ENCODE measurements at places on chromosomes 4 and X.

DNA sequence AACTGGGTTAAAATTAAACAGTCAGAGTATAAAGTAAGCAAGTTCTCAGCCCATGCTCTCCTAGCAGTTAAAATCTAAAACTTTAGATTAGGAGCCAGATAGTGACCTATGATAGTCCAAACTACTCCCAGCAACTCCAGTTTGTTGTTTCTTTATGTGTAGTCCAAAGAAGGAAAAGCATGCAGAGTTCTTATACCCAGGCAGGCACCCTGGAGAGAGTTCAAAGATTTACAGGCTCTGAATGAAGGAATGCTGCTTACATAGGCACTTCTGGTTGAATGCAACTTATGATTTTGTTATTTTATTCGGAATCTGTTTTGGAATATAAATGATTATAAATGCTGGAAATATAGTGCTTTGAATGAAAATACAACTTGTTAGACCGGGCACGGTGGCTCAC is 67.2 kb downstream of the GPAT3 start:
- no peak for DNase-seq

GRCh38 chr4:80183250-80184052 is 13.9 kb upstream of the PRDM8 start:
- DNase-seq = peak; percentile 28

DNA sequence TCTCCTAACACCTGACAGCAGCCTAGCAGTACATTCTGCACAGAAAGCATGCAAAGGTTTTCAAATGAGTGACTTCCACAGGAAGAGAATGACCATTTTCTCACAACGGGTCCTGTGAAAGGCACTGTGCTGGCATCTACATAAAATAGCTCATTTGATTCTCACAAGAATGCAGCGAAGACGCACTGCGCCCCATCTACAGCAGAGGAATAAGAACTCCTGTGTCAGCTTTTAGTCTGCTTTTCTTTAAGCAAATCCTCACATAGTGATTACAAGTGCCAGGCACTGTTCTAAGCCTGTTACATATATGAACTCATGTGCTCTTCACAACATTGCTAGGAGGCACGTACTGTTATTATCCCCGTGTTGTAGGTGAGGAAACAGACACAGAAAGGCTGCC is 62.5 kb downstream of the AFAP1 start:
- DNase-seq = no peak

DNA sequence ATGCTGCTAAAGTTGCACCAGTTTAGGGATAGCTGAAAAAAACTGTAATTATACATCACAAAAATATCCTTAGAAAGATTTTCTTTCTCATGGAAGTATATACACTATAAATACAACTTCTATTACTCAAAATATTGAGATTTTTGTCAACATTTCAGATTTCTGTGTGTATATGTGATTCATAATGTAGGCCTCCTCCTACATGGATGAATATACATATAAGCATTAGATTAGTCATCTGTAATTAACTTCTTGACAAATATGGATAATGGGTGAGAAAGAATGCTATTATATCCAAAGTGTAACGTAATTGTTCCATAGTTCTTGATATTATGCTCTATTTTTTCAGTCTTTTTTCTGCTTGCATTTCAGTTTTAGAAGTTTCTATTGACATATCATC is 124.9 kb downstream of the CBLL2 start:
- no peak for DNase-seq

DNA sequence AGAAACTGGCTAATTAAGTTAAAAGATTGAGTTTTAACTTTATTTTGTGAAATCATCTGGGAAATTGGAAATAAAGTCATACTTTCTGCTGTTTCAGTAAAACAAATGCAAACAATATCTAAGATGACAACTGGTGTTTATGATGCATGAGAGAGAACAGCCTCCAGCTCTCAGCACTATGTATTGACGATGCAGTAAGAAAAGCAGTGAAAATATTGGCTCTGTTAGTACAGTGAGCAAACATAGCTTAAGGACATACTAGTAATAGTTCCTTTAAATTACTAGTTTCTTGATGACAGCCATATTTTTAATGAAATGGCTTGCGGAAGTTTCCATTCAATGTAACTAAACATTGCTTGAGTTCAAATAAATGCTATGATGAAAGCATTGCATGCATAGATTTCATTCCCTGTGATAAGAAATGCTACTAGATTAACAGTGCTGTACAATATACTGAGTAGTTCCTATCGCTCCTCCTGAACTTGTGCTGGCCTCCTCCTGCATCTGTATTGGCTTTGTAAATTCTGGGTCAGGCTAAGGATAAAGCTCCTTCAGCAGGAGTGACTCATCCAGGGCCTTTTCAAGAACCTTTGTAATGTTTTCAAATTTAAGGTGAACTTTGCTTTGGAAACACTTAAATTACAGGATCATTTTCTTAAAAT is 11.6 kb downstream of the ARHGAP24 start:
- DNase-seq = no peak

- DNase-seq = no peak
Observed at GRCh38 chr4:34091451-34091850, 2152.9 kb downstream of the ARAP2 start.

- DNase-seq = no peak
Observed at GRCh38 chrX:43876680-43877079, 5.6 kb downstream of the MAOB start.

DNA sequence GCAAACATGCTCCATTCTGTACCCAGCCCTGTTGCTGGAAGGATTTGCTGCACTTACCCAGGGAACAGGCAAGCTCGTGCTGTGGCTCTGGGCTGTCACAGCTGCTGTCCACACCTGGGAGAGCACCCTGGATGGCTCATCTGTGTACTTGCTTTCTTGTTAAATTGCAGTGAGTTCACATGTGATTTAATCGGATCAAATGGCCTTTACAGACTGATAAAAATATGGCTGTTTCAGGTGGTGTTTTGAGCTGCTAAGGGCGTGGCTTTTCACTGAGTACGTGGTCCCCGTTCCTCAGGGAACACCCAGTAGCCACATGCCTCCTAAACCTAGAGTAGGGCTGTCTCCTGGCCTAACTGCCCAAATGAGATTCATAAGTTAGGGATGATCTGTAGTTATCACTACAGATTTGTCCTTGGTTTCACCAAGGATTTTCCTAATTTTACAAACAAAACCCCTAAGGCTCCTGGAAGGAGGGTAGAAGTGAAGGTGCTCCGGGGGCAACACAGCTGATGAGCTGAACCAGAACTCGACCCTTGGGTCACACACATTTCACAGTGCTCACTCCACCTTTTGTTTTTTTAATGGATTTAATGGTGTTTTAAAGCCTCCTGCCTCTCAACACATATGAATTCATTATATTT is 13.7 kb downstream of the KLKB1 start:
- no peak for DNase-seq

- no peak for DNase-seq
Observed at GRCh38 chr4:27149541-27150212, 289.0 kb downstream of the STIM2 start.

- no peak for DNase-seq
Observed at GRCh38 chrX:109347632-109348031, 134.3 kb downstream of the GUCY2F start.

GRCh38 chrX:68944211-68944610 is 115.4 kb downstream of the EFNB1 start:
- DNase-seq = no peak

- peak; percentile 17 for DNase-seq
Observed at GRCh38 chrX:54042609-54043021, 1.7 kb downstream of the PHF8 start.

DNA sequence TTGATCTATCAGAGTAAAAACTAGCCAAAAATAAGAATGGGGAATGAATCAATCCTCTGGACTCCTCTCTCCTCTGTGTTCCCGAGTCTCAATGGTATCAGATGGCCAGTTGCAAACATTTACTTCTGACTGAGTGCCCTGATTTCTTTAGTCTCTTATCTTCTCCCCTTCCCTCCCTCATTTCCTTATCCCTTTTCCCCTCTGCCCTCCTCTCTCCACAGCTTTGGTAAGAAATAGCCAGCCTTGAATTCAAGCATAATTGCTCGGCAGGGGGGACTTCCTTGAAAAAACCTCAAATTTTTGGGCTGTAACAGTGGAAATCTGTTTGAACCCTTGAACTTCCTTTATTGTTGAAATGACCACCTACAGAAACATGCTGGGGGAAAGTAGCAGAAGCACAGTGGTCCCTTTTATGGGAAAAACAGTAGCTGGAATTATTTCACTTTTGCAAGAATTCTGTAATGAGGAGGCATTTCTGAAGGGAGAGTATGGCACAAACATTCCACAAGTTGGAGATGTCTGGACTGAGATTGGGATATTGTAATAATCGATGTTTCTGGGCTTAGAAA is 40.3 kb downstream of the NHS start:
- no peak for DNase-seq

- DNase-seq = no peak
Observed at GRCh38 chr4:113328514-113328913, 279.1 kb downstream of the ANK2 start.

GRCh38 chrX:133741303-133741702 is 244.1 kb downstream of the GPC3 start:
- DNase-seq = no peak

- DNase-seq = no peak
Observed at GRCh38 chr4:110663738-110664444, 41.0 kb upstream of the PITX2 start.

- no peak for DNase-seq
Observed at GRCh38 chr4:184958127-184958922, 60.0 kb upstream of the HELT start.

DNA sequence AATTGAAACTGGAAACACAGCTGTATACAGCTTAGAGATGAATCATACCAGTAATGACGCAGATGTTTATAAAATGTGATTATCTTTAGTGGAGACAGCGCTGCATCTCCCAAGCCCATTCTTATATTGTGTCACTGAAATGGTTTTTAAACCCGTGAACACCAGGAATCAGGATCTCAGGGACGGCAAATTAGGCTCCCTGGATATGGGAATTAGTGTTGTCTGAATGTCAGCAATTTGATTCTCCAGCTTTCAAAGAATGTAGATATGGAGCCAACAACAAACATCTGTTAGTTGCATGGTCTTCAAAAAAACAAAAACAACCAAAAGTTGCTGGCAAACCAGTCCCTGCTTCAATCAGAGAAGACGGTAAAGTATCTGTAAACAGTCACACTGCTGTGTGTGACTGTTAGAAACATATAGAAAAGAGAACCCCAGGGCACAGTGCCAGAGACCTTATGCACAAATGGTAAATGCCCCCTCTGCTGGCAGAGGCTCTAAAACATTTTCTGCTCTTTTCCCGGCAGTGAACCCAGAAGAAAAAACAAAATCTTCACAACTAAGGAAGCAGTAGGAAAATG is 351.9 kb upstream of the FTHL17 start:
- no peak for DNase-seq

- DNase-seq = no peak
Observed at GRCh38 chr4:17595471-17596005, 18.5 kb downstream of the LAP3 start.

DNA sequence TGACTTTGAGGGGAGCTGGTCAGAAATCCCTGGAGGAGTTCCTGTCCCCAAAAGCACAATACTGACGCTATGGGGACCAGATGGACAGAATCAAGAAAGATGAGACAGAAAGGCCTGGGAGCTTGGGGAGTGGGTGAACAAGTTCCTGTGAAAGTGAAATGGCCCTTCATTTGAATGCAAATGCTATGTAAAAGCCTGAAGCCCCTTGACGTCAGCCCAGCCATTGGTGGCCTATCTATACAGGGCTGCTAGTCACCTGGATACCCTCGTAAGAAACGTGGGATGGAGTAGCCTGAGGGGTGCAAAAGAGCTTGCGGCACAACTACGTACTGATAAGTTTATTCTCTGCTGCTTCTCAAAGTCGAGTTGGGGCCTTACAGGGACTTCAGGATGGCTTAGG is at the start of gene CDX4:
Gene CDX4, plus strand, starts transcription at position 223 of the 400 bp plus-strand sequence. CDS start 201 bp downstream, outside the sequence.
- DNase-seq = no peak

DNA sequence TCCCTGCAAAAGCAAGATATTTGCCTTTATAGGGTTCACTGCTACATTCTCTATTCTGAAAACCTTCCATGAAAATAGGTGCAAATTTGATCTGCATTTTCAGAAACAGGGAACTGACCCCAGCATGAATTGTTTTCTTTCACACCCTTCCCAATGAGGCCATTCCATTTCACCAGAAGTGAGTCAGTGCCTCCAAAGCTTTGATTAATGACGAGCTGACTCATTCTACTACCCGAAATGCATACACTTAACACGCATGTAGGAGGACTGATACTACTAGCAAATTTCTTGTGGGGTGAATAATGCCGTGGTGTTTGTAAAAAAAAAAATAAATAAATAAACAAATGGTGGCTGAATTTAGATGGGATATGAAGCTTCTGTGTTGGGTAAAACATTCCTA is 146.9 kb upstream of the FGF13 start:
- no peak for DNase-seq

GRCh38 chr4:105150503-105150902 is 3.8 kb downstream of the TET2 start:
- DNase-seq = no peak

GRCh38 chrX:15664487-15665444 is at the start of gene CLTRN:
Gene CLTRN, minus strand, starts transcription at chrX:15664805. Its CDS starts 30 bp downstream, at chrX:15664775.
- no peak for DNase-seq

DNA sequence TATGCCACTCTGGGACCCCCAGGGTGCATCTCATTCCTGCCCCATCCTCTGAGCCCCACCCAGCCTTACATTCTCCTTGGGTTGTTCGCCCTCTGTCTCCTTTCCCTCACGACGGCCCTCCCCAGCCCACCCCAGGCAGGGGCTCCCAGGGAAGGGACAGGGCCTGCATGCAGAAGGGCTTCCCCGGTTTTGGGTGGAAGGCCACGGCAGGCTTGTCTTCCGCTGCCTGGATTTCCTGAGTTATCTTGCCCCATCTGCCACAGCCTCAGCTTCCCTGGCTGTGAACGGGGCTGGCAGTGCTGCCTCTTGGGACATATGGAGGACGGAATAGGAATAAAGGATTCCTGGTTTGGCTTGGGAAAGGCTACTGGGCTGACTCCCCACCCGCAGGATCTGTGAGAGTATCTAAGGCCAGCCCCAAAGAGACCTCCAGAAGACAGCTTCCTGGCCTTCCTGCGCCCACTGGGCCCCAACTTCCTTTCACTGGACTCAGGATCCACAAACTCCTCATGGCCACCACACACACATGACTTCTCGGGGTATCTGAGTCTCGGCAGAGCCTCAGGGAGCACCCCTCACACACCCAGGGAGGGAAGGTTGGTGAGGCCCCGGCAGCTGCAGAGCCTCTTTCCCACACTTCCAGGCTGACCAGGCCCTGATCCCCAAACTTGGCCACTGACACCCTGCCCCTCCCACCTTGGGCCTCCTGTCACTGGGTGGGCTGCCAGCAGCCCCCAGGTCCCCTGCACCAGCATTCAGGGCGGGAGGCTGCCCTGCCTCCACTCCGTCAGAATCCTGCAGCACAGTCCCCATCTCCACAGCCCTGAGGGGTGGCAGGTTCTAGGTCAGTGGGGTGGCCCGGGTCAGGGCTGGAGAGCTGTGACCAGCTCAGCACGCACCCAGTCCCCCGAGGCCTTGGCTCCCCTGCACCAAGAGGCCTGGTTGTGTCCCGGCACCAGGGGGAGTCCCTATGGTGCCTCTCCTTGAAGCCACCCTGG is 3.5 kb upstream of the MXD4 start:
- DNase-seq = no peak

- no peak for DNase-seq
Observed at GRCh38 chr4:169080981-169081380, 70.9 kb upstream of the CBR4 start.
